ENCODE measurements at places on chromosomes 2 and 18. TPM values are rescaled to one million over a fixed set of nuclear protein-coding genes. Genes with fewer than 3 reads are reported as not detected.
A peak's percentile ranks its signal among the peaks of the same experiment; 100 is the strongest.

DNA sequence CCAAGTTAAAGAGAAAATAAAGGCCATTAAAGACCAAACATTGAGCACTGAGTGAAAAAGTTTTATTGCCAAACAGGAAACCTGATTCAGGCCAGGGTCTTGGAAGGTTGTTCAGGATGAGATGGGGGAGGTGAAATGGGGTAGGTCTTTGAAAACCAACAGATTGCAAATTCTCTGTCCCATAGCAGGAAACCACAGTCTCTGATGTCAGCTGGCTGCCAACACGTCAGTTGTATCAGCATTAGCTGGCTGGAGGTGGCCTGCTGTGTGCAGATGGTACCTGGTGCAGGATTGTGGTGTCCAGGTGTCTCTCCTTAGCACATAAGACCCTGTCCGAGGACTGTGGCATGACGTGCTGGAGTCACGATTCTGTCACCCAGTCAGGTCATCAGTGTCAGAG is 106.3 kb downstream of the MSH2 start:
- no peak for DNase-seq

- peak; percentile 66 for DNase-seq
Measured at GRCh38 chr2:55581874-55582547, 35.4 kb downstream of the PPP4R3B start.

DNA sequence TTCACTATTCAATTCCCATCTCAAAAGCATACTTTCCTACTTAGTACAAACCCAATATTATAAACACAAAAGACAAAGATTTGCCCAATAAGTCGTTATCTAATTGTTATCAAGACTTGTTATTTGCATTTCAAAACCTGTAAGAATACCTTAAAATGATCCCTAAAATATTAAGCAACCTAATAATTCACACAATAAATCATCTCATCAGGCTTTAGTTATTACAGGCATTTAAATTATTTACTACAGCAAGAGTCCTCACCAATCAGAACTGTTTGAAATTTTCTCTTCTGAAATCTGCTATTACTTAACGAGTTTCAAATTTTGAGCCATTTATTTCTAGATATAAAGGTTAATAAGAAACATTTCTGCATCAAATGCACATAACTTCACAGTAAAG is 1.6 kb downstream of the CCDC88A start:
- DNase-seq, result no peak

DNA sequence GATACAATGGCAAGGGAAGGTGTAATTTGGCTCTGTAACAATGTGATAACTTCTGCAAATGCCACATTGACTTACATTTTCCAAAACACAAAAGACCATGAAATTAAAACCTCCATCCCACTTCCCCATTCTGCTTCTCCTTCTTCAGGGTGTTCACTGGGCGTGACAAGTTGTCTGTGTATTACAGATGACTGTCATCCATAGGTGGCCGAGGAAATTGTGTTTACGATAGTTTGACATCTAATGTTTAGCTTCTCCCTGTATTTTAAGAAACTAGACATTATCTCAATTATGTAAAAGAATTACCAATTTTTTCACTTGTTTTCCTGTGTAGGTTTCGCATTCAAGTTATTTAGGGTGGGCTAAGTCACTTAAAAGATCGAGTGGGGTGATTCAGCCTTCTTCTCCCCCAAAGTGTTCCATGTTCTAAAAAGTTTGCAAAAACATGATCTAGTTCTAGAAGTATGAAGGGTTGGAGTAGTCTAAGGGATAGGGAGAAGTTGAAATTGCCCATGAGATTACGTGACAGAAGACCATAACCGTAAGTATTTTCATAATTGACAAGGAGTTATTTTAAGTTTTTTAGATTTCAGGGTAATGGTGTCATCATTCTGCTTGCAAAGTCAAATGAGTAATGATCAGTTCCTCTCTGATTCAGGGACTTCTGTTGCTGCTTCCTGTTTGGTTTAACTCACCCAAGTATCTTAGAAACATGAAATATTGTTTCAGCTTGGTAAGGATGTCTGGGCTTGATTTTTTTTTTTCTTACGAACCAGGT is 25.2 kb upstream of the CYTIP start:
- no peak for DNase-seq

DNA sequence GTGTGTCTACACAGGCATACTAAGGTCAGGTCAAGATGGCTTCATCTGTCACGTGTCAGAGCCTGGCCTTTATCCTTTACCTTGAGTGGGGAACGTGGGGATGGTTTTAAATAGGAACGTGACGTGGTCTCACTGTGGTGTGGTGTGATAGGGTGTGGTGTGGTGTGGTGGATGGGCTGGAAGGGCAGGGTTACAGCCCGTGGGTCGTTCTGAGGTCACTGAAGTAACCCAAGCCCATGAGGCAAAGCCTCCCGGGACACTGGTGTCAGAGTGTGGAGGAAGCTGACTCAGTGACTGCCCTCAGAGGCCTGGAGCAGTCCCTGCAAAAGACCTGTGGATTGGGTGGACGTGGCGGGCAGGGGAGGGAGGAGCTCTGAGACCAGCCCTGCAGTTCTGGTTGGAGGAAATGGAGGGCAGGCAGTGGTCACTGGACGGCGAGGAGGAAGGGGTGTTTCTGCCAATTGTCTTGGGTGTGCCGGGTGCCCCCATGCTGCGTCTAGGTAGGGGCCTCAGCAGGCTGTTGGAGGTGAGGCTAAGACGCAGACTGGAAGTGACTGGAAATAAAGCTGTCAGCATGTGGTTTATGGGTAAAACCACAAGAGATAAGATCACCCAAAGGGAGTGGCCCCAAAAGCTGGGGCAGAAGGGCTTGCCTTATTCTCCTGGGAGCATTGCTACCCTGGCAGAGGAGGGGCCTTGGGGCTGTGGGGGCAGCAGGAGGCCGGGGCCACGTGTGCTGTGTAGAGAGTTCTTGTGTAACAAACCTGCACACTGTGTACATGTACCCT is 84.8 kb downstream of the SH3RF3 start:
- DNase-seq, result peak; percentile 97

- no peak for DNase-seq
Measured at GRCh38 chr18:12021077-12021476, 39.8 kb downstream of the IMPA2 start.

DES gene
- not detected for total RNA-seq

TDRD15 gene
- not detected for total RNA-seq
